ENCODE measurements at places on chromosomes 3 and 15.

DNA sequence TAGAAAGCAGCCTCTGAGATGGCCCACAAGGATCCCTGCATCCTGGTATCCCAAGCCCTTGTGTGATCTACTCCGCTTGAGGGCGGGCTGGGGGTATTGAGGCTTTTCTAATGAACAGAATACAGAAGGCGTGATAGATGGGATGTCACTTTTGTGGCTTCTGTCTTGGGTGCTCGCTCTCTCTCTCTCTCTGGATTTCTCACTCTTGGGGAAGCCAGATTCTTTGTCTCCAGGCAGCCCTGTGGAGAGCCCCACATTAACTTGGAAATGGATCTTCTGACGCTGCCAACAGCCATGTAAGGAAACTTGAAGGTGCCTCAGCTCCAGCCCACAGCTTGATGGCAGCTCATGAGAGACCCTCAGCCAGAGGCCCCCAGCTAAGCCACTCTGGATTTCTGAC lies 26.9 kb upstream of the SEC62 start:
- no peak for DNase-seq

DNA sequence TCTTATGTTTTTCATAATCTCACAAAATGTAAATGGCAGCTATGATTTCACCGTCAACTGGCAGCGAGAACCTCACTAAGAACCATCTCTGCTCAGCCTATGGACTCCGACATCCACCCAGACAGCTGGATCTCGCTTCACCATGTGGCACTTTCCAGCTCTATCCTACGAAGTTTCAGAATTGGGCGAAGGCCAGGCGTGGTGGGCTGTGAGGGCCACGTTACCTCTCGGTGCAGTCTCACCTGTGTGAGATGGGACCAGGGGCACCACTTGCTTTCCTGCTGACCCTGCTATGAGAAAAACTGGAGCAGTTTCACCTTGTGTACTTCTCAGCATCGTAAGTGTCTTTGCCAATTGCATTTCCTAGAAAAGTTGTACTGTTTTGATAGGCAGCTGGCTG lies 32.3 kb downstream of the CHDH start:
- DNase-seq = no peak

GRCh38 chr3:167162083-167162482 lies 218.0 kb downstream of the ZBBX start:
- DNase-seq = no peak

- DNase-seq = no peak
These were observed 57.4 kb downstream of the MRPS25 start for GRCh38 chr3:15007681-15008141.
